ENCODE measurements at places on chromosomes 11 and 22.

GRCh38 chr11:3745161-3745560 lies 52.2 kb downstream of the NUP98 start:
- DNase-seq = no peak

DNA sequence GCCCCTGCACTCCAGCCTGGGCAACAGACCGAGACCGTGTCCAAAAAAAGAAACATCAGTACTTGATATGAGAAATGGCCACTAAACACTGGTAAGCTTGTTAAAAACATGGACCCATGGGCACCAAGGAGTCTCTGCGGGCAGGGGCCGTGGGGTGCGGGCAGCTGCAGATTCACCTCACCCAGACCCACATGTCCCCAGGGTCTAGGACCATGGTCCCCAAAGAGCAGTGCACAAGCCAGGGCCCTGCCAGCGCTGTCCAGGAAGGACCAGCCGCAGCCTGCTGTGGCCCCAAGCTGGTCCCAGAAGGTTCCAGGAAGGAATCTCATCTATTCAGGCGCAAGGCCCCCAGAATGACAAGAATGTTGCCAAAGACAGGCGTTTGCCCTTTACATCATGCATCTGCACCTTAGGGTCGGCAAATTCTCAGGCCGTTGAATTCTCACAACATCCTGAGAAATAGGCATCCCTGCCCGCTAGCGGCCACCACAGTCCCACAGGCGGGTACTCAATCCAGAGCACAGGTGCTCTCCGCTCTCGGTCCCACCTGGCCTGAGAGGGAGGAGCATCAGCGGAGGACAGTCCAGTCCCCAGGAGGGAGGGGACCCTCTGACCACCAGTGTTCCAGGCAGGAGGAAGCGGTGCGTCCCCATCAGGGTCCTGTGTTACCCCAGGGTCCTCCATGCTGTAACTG lies 9.5 kb downstream of the YPEL1 start:
- no peak for DNase-seq

DNA sequence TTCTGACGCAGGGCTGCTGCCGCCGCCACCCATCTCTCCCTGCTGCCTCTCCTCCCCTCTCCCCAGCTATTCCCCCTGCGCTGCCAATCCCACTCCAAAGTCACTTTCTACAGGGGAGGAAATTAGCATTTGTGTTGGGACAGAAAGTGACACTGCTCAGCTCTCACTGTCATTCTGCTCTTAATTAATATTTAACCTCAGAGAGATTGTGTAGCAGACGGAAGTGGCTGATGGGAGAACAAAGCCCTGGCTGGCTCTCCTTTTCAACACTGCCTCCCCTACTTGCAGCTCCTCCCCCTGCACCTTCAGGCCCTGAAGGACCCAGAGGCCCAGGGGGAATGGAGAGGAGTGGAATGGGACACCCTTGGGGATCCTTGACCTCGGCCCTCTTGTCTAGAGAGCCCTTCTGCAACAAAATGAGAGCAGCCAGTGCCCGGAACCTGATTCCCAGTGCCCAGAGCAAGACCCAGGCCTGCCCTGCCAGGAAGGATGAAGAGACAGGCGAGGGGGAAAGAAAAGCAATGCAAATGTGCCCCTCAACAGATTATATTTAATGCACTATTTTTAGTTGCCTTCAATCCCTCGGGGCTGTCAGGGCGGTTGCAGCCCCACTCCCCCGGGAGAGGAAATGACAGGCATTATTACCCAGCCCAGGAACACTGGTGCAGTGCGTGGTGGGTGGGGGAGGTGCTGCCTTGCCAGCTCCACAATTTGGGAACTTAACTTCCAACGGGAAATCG lies 14.6 kb upstream of the NRGN start:
- no peak for DNase-seq

DNA sequence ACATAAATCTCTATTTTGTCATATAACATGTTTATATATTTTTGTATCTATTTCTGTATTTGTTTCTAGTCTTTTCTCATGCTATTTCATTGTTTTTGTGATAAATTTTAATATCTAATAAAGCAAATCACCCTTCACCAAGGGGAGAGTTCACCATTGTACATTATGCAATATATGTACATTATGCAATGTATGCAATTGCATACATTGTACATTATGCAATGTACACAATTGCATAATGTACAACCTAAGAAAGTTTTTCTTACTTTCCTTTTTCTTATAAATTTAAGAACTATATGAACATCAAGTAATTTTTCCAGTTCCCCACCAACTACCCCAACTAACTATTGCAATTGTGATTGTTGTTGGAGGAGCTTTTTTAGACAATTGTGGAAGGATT lies 44.1 kb upstream of the GLYATL2 start:
- DNase-seq = no peak

Data from activated T-helper 1 cell treated with Interleukin-2 at 50 U/mL for 16 hours (primary cell).